ENCODE measurements at places on chromosomes 6 and 20. TPM values are rescaled to one million over a fixed set of nuclear protein-coding genes. Genes with fewer than 3 reads are reported as not detected.

Gene CSNK2A1
- 204 TPM for total RNA-seq

Gene NTSR1
- total RNA-seq: not detected

Gene SNX3
- 204 TPM for total RNA-seq

Gene NEURL2
- total RNA-seq: 7.0 TPM

Gene TRERF1
- 3.8 TPM for total RNA-seq

Gene RAMACL
- 8.0 TPM for total RNA-seq

Gene ECI2
- total RNA-seq: 89.5 TPM

Gene PDYN
- not detected for total RNA-seq

Gene NCOA3
- 34.5 TPM for total RNA-seq

Gene ZSCAN9
- total RNA-seq: 10.1 TPM

Gene HLA-DRA
- total RNA-seq: not detected

Gene EFCAB8
- not detected for total RNA-seq

Gene CDKAL1
- total RNA-seq: 25.8 TPM

Gene PPIL4
- total RNA-seq: 55.0 TPM

Gene LY6G6D
- not detected for total RNA-seq

Gene ZC2HC1B
- not detected for total RNA-seq

Gene ZNF311
- total RNA-seq: not detected

Gene SNTA1
- 38.0 TPM for total RNA-seq

Gene HAO1
- not detected for total RNA-seq

Gene EDN3
- not detected for total RNA-seq

Gene FOXQ1
- total RNA-seq: not detected

Gene TENT5A
- total RNA-seq: 0.03 TPM

Gene DNAH8
- total RNA-seq: not detected

Gene IRAK1BP1
- total RNA-seq: 9.2 TPM

Gene GNMT
- total RNA-seq: 0.75 TPM

Gene RBBP8NL
- total RNA-seq: not detected

Gene SNAP25
- not detected for total RNA-seq

Gene OXT
- total RNA-seq: not detected

Gene PPP1R18
- 54.3 TPM for total RNA-seq

Gene NKX2-2
- not detected for total RNA-seq

Gene CEP250
- 29.3 TPM for total RNA-seq

Gene LTA
- total RNA-seq: not detected

Gene SLC35F1
- not detected for total RNA-seq

Gene MACROD2
- not detected for total RNA-seq

Gene DYNLRB1
- total RNA-seq: 58.9 TPM

Gene SPATS1
- 8.4 TPM for total RNA-seq

Gene ZNF76
- 26.0 TPM for total RNA-seq

Gene PRR18
- not detected for total RNA-seq

Gene ETV7
- total RNA-seq: 1.7 TPM

Gene ABRACL
- 72.8 TPM for total RNA-seq

Gene SGK2
- not detected for total RNA-seq

Gene DCDC2
- not detected for total RNA-seq
